Activated naive CD4-positive, alpha-beta T cell treated with anti-CD3 and anti-CD28 coated beads, Interleukin-2, amount 50 U/mL, for 16 hours (primary cell): ENCODE measurements at places on chromosomes 3 and 15.

DNA sequence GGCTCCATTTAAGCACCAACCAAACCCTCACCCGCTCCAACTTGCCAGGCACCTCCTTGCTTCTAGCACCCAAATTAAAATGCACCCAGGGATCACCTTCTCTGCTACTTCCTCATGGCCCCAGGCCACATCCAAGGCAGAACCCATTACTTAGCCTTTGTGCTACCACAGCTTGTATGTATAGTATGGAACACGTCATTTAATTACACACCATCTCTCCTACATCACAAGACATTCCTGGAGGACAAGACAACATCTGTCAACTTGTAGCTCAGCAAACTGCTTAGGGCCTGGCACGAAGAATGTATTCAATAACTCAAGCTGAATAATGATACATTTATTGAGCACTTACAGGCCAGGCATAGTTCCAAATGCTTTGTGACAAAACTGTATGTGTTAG is 23.3 kb downstream of the ZDHHC3 start:
- DNase-seq, result no peak

DNA sequence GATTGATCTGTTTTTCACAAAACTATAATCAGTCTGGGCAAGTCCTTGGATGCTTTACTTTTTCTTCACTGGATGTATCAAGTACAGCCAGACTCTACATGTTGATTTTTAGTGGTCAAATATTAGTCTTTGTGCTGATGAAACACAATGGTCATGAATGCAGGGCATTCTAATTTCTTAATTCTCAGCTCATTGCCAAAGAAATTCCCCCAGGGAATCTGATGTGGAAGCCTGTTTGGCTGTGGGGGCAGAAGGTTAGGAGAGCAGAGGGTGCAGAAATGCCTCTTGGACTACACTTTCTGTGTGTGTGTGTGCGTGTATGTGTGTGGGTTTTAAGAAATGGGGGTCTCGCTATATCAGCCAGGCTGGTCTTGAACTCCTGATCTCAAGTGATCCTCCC is 48.7 kb upstream of the HACD2 start:
- DNase-seq, result no peak

- no peak for DNase-seq
These were observed 114.7 kb upstream of the FRMD4B start for GRCh38 chr3:69500604-69501003.

GRCh38 chr3:114242947-114243346 is 5.6 kb upstream of the ZNF80 start:
- no peak for DNase-seq

GRCh38 chr15:32908135-32908801 is 190.5 kb downstream of the GREM1 start:
- DNase-seq, result no peak

- DNase-seq, result no peak
These were observed 249.3 kb upstream of the SOX14 start for GRCh38 chr3:137514853-137515252.

- no peak for DNase-seq
These were observed 656.2 kb downstream of the GBE1 start for GRCh38 chr3:81105206-81105605.

GRCh38 chr3:187696021-187696420 is 6.3 kb downstream of the RTP2 start:
- no peak for DNase-seq

GRCh38 chr3:160811237-160811548 is 55.2 kb downstream of the PPM1L start:
- DNase-seq, result no peak

GRCh38 chr15:42804739-42805138 is 67.8 kb upstream of the CDAN1 start:
- no peak for DNase-seq

GRCh38 chr15:61185759-61186158 is 43.3 kb downstream of the RORA start:
- DNase-seq, result no peak

GRCh38 chr3:15889936-15890335 is 92.2 kb upstream of the ANKRD28 start:
- DNase-seq, result no peak

DNA sequence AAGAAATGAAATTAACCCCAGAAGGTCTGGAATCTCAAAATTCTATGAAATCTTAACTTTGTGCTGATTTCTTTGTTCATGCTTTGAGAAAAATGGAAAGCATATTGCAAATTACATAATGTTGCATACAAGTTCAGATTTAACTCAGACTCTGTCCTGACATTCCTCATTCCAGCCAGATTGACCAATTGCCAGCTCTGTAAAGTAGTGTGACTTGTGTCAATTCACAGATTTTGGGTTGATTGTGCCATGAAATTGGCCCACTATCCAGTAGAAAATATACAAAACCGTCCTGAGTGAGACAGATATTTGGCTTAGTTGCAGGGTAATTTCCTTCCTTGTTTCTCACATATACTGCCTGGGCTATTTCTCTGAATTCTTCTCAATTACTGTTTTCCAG is 1312.6 kb downstream of the ROBO1 start:
- no peak for DNase-seq

GRCh38 chr3:95586754-95587153 is 1227.6 kb upstream of the EPHA6 start:
- no peak for DNase-seq

DNA sequence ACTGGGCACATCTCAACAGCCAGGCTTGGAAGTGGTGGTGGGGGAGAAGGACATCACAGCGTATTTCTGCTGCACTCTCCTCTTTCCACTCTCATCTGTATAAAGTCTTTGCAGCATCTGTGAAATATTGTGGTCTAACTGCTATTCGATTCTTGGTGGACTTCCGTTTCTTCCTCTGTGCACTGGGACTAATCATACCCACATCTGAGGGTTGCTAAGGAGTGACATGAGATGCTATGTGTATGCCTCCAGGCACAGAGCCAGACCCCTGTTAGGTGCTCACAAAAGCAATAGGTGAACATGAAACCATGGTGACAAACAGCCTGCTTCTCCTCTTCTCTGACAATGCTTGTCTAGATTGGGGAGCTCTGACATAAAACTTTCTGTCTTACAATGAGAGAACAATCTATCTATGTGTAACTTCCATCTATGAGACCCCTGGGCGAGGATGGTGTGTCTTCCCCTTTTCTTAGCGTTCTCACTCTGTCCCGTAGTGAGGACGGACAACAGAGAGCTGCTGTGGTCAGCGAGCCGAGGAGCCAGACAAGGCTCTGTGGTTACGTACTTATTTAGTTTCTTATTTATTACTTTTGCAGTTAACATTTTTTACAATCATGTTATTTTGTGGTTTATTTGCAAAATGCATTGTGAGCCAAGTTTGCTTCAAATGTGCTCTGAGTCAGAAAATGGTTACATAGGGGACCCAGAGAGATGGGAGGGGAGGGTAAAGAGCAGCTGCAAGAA is 196.7 kb upstream of the TPRG1 start:
- DNase-seq, result no peak

DNA sequence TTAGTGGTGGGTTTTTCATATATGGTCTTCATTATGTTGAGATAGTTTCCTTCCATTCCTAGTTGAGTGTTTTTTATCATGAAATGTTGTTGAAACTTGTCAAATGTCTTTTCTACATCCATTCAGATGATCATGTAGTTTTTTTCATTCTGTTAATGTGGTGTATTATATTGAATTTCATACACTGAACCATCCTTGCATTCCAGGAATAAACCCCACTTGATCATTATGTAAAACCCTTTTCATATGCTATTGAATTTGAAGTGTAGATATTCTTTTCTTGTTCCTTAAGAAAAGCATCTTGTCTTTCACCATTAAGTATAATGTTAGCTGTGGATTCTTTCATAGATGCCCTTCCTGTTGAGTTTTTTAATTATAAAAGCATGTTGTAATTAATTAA is 42.9 kb downstream of the PIAS1 start:
- DNase-seq, result no peak

- no peak for DNase-seq
These were observed 113.9 kb downstream of the TLE3 start for GRCh38 chr15:69983696-69984265.

- no peak for DNase-seq
These were observed 201.2 kb upstream of the ARPP21 start for GRCh38 chr3:35438101-35438500.

- no peak for DNase-seq
These were observed 6.6 kb downstream of the PLSCR5 start for GRCh38 chr3:146598535-146598934.

- no peak for DNase-seq
These were observed 253.7 kb upstream of the RASGRP1 start for GRCh38 chr15:38818157-38818790.

DNA sequence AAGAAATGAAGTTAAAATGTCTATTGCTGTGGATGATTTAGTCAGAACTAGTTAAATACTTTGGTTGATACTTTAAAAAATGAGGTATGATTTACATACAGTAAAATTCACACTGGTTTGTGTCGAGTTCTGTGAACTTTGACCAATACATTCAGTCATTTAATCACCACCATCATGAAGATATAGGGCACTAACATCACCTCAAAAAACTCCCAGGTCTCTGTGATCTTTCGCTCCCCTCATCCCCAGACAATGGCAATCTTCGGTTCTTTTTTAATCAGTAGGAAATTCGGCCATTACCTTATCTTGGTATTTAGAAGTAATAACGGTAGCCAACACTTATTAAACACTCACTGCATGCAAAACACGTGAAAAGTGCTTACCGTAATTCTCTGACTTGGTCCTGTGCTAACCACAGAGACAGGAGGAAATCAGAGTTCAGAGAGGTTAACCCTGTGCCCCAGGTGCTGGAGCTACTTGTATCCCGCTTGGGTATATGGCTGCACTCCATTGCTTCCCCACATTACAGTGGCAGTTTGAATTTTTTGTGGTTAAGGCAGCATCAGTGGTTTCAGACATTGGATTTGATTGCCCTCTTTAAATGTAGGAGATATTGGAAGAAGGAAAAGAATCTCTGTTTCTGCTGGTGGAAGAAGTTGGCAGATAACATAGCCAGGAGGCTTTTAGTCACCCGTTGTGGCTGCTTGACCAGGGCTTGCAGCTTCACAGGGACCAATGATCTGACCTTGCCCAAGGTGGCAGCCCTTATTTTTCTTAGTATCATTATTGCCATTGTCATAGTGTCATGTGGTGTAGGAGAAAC is 4.2 kb downstream of the PLCL2 start:
- DNase-seq, result no peak

DNA sequence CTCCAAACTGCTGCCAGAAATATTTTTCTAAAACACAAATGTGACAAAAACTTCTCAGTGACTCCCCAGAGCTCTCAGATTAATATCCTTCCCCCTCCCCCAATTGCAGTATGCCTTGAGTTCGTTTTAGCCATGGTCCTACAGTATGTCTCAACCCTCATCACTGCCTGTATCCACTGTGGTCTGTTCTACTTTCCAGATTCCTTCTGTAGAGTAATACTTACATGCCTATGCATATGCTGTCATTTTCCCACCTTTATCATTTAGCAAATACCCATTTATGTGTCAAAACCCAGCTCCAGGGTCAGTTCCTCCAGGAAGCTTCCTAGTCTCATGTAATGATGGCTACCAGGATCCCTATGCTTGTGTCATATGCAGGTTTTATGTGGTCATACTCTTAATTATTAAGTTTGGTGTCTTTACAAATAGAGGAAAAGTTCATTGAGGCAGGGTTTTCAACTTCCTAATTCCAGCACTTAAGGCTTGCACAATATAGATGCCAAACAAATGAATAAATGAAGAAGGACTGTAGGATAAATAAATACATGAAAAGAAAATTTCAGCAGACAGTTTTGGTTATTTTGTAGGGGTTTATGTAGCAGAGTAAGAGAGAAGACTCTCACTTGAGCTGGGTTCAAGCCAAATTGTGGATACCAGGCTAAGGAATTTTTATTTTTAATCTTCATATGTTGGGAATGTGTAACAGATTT is 170.8 kb downstream of the ALCAM start:
- DNase-seq, result no peak

DNA sequence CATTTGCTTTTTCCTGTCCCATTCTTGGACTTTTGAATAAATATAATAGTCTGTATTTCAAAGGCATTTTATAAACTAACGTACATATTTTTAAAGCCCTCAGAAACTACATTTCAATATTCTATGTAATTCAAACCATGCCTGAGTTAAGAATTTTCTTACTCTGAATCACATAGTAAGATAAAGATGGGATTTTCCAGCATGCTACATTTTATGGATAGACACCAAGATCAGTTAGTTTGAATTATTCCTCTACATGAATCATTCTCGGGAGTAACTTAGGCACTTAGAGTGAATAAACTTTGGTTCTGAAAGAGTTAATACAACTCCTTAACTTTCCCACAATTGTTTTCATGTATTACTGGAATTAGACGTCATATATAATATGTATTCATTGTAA is 713.3 kb upstream of the CBLB start:
- no peak for DNase-seq

- no peak for DNase-seq
These were observed 125.1 kb downstream of the CLASP2 start for GRCh38 chr3:33592999-33593398.

GRCh38 chr15:73530649-73531048 is 87.7 kb downstream of the REC114 start:
- no peak for DNase-seq

DNA sequence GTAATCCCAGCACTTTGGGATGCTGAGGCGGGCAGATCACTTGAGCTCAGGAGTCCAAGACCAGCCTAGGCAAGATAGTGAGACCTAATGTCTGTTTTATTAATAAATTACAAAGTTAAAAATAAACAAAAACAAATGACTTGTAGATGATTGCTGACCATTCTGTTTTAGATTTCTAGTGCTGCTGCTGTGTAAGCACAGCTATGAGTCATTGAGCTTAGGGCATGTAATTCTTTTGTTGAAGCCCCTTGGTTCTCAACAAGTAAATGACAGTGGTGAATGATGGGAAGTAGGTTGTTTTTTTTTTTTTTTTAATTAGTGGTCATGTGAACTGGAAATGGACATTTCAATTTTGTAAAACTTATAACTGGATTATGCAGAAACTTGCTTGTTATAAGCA is 63.3 kb downstream of the LEO1 start:
- no peak for DNase-seq

- no peak for DNase-seq
These were observed 67.9 kb downstream of the GADL1 start for GRCh38 chr3:30826531-30826942.

DNA sequence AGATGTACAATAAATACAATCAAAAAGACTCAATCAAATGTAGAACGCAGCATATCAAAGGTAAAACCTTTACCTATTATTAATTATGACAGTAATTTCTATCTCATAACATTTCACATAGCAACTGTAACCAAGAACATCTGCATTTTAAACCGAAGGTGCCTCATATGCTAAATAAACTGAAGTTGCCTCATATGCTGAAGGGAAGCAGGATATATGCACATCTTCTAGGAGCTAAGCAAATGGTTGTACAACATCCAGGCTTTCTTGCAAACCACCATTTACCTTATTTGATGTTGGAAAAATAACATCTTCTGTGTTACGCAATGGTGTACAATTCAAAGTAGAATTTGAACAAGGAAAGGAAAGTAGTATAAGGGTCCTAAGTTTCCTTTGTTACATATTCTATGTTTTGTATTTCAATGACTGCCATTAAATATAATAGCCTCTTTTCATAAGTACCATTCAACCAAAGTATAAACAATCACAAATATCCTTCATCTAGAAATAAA is 145.9 kb downstream of the SATB1 start:
- no peak for DNase-seq
